AG20443 (cell line): ENCODE measurements at places on chromosomes 4 and X.

DNA sequence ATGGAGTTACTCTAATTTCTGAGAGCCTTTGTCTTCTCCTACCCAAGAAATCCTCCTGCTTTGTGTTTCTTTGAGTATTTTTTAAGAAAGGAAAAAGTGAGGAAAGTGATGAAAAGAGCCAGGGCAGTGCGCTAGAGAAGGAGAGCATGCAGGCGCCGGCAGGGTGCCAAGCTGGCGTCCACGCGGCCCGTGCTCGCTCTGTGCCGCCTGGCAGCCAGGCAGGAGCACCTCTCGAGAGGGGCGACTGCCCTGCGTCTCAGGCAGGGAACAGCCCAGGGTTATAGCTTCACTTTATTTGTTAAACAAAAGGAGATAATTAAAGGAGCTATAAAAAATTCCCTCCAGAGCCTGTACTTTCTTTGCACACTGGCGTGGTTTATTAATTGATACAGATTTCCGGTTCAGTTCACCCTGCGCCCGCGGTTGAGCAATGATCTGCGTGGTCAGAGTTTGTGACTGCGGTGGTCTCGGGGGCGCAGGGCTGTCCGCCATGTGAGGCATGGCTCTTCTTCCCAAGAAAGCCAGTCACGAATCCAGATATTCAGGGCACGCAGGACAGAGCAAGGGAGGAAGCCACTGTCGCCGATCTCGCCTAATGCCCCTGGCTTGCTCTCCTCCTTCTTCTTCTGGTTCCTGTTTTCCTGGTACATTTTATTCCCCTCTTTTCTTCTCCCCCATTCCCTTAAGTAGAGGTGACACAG, 110.8 kb upstream of the PAQR3 start:
- peak; percentile 56 for DNase-seq

DNA sequence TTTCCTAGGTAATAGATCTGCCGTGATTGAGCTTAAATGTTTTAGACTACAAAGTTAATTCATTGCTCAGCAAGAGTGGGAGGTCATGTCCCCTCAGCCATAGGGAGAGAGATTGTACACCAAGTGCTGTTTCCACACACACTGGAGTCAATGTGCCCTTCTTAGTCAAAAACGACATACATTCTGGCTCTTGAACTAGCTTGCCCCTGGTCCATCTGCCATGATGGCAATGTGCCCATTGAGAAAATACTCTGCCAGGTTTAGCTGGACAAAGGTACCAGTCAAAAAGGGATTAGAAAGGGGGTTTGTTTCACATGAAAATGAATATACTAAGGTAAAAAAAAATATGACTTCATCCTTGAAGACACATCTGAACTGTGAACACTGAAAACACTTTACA, 377.1 kb upstream of the ADGRL3 start:
- DNase-seq, result no peak

DNA sequence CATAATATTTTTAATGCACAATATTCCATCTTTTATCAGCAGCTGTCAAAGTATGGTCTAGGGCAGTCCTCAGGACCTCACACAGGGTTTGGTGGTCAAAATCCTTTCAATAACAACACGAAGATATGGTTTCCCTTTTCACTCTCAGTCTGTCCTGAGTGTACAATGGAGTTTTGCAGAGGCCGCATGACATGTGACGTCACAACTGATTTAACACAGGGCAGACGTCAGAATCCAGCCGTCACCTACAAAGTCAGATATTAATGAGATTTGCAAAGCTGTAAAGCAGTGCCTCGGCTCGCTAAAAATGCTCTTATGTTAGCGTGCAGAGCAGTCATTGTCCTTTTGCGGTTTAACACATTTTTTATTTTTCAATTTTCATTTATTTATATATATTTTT, 12.5 kb downstream of the ABLIM2 start:
- DNase-seq, result no peak

DNA sequence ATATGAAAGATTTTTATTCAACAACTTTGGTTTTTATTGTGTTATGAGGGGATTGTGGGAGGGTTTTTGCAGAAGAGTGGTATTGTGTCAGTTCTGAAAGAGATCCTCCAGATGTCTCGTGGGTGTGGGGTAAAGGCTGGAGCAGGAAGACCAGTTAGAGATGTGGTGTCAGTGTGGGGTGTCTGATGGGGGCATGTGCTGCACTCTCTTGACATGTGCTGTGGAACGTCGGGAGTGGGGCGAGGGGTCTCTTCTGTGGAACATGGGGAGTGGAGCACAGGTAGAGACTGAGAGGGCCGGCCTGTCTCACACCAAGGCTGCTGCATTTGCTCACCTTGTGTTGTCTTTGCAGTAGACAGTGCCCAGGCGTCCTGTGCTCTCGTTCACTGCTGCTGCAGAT, 37.6 kb downstream of the FAM193A start:
- no peak for DNase-seq

GRCh38 chr4:130698251-130698650, 1602.3 kb downstream of the C4orf33 start:
- no peak for DNase-seq

GRCh38 chr4:90234916-90235547, 107.8 kb downstream of the CCSER1 start:
- DNase-seq, result no peak

DNA sequence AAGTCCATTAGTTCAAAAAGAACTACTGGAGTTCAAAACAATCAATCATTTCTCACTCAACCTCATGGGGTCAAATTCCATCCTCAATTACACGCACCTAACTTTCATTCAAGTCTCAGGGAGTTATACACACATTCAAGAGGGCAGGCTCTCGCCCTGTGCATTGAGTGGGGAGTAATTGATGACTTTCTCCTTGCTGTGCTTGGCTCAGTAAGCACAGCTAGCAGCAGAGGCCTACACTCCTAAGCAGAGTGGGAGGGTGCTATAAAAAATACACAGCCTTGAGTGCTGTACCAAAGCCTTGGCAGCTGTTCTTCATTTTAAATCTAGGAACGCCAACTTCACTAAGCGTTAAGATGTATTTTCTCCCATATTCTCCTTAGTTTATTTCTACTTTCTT, 958.3 kb upstream of the ADGRL3 start:
- DNase-seq, result no peak
